ENCODE measurements at places on chromosomes 2 and 18.

DNA sequence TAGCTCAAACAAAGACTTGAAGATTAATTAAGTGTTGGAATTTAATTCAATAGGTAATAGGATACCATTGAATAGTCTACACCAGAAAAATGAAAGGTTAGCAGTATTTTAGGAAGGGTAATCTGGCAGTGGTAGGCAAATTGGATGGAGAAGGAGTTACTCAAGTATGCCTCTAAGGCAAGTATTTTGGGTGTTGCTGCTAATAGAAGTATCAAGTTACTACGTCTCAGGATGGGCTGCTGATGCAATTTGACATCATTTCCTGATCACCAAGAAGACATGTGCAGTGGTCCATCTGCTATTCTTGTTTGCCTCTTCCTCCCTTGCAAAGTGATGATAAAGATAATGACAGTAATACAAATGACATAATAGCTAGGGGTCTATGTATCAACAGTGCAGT, 485.3 kb downstream of the TGIF1 start:
- DNase-seq, result no peak

GRCh38 chr2:200901459-200902072, 12.4 kb downstream of the NIF3L1 start:
- DNase-seq, result peak; percentile 31

GRCh38 chr2:168255103-168255502, 7.7 kb upstream of the STK39 start:
- no peak for DNase-seq

DNA sequence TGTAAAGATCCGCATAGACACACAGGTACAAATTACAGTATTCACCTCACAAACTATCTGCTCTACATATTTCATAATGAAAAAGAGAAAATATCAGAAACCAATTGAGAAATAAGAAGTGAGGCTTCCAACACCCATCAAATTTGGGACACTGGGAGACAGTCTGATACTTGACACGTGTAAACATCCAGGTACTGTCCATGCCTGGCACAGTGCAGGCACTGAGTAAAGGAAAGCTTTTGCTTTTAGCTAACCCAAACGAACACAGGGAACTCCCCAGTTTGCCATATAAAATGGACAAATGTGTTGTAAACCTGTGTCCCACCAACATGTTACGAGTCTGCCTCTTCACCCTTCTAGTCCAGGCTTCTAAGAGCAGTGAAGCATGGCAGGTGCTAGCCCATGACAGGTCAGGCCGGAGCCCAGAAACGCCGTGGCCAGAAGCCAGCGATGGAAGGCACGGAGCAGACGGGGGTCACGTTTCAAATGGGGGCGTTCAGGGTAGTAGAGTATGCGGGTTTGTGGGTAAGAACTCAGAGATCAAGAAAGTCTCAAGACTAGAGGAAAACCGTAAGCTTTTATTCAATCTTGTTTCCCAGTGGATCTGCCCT, 27.0 kb downstream of the CDH2 start:
- DNase-seq, result no peak

DNA sequence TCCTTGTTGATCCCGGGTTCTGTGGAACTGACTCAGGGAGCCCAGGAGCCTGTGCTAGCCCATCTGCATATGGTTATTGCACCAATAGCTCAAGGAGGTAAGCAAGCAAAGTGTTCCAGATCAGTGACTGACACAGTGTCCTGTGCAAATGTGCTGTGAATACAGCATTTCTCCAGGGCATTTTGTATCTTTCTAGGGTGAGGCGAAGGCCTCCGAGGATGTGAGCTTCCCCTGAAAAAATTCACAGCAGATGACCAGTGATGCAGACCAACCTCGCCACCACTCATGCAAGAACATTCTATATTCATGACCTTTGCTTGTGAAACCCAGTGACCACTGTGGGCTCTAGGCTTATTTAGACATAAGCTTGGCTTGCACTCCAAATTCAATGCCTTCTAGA, 15.2 kb upstream of the NT5DC4 start:
- DNase-seq, result no peak

GRCh38 chr18:52869942-52870907, 530.2 kb downstream of the DCC start:
- no peak for DNase-seq

- DNase-seq, result no peak
Observed at GRCh38 chr2:67579216-67579615, 182.1 kb downstream of the ETAA1 start.

All from stimulated activated CD8-positive, alpha-beta memory T cell treated with anti-CD3 and anti-CD28 coated beads, Interleukin-4, amount 100 ng/mL, for 4 hours (primary cell).